ENCODE measurements at places on chromosomes 12 and 14.

DNA sequence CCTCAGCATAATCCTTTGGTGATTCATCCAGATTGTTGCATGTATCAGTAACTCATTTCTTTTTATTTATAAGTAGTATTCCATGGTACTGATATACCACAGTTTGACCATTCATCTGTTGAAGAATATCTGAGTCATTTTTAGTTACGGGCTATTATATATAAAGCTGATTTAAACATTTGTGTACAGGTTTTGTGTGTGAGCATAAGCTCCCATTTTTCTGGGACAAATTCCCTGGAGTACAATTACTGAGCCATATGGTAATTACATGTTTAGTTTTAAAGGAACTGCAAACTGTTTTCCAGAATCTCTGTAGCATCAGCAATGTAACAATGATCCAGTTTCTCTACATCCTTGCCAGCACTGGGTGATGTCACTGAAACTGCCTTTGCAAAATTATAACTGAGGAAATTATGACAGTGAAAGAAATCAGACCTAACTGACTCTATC is 236.2 kb upstream of the KRR1 start:
- DNase-seq, result peak; percentile 66

DNA sequence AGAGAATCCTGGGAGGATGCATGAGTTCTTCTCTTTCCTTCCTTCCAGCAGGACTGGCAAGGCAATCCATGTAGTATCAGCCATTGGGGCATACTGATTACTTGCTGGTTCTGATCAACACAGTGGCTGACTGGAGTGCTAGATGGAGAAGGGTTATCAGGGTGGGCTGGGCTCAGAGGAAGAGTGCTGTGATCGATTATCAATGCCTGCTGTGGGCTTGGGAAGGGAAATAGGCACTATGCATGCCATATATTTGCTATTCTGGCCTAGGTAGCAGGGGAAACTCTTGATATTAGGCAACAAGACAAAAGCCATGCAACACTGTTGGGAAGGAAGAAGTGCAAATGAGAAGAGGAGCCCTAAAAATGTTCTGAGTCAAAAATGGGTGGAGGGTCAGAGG is 45.8 kb downstream of the HRK start:
- DNase-seq, result no peak

GRCh38 chr12:126588586-126589249 is 1523.5 kb downstream of the AACS start:
- no peak for DNase-seq

- no peak for DNase-seq
These were observed 12.6 kb downstream of the SNAPC1 start for GRCh38 chr14:61774861-61775260.

DNA sequence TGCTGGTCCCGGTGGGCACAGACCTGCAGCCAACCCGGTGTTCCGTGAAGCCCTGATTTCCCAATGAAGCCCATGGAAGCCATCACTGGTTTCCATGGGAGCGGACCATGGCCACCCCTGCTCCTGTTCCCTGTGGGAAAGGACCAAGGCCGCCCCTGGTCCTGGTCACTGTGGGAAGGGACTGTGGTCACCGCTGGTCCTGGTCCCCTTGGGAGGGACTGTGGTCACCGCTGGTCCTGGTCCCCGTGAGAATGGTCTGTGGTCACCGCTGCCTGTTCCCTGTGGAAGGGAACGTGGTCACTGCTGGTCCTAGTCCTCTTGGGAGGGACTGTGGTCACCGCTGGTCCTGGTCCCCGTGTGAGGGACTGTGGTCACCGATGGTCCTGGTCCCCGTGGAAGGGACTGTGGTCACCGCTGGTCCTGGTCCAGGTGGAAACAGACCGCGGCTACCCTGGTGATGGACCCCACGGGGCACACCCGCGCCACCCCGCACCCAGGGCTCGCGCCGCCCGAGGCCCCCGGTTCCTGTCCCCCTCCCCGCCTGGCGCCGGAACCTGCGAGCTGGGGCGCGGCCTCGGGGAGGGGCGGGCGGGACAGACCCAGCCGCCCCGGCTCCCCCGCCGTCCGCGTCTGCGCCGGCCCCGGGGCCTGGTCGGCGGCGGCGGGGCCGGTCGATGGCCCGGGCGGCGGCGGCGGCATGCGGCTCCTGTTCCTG is at the start of gene GLT1D1:
Gene GLT1D1, plus strand, starts transcription at position 594 of the 715 bp plus-strand sequence. Its CDS starts 104 bp downstream, at position 698.
- DNase-seq, result no peak

GRCh38 chr12:94769776-94770759 is 119.7 kb upstream of the TMCC3 start:
- DNase-seq, result no peak

Measured in lung (tissue), 17 donors.